Naive B cell (primary cell): ENCODE measurements at places on chromosomes 7 and 10.

DNA sequence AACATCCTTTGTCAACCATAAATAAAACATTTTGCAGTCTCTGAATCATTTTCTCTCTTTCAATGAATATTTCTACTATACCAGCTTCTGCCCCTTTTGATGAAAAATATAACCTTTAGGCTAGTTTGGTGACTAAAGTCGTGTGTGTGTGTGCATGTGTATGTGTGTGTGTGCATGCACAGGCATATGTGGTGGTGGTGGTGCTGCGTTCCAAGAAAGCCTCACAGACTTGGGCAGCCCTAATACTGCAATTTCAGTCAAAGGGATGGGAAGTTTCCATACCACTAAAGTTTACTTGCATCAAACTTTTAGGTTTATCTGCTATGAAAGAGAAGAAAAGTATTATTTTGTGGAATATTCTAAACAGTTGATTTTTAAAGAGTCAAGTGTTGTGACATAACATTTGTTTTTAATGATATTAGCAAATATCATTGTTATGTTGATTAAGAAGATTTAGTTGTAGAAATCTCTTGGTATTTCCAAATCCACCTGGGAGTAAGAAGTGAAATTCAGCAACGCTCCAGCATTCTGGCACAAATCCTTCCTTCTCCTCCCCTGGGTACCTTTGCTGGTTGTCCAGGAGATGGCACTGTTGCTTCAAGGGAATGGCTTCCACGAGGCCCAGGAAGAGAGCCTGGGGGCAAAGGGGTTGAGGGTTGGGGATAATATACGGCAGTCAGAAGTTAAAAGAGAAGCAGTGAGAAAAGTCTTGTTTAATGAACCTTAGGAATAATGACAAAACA is 41.5 kb downstream of the ASB4 start:
- peak; percentile 53 for DNase-seq
- no peaks in the 10 kb centered on the region for H3K36me3 ChIP-seq
- H3K4me1 ChIP-seq, result no peaks in the 10 kb centered on the region
- peaks cover 7% of the 10 kb centered on the region for H3K27me3 ChIP-seq
- H3K4me3 ChIP-seq, result no peak overlapping the region
- H3K27ac ChIP-seq, result no peak overlapping the region

DNA sequence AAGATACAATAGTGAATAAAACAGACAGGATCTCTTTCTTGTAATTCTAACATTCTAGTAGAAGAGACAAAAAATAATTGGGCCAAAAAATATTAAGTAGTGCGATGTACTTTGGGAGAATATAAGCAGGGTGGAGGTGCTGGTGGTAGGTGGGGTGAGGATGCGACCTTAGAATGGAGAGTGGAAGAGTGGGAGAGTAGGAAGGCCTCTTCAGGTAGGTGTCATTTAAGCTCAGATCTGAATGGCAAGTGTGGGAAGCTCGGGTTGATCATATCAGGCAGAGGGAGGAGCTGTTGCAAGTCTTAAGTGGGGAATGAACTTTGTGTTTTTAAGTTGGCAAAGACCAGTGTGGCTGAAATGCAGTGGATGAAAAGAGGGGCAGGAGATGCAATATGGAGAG is 3.8 kb upstream of the IFRD1 start:
- no peak overlapping the region for H3K27ac ChIP-seq
- H3K4me1 ChIP-seq, result peaks cover 13% of the 10 kb centered on the region
- no peak for DNase-seq
- H3K36me3 ChIP-seq, result no peaks in the 10 kb centered on the region
- no peaks in the 10 kb centered on the region for H3K27me3 ChIP-seq
- H3K4me3 ChIP-seq, result no peak overlapping the region

GRCh38 chr7:43721193-43721806 is 8.0 kb downstream of the COA1 start:
- H3K36me3 ChIP-seq, result peaks cover 4% of the 10 kb centered on the region
- peak; percentile 51 for DNase-seq
- no peaks in the 10 kb centered on the region for H3K27me3 ChIP-seq
- no peak overlapping the region for H3K4me3 ChIP-seq
- no peak overlapping the region for H3K27ac ChIP-seq
- peaks cover 30% of the 10 kb centered on the region for H3K4me1 ChIP-seq

- H3K27ac ChIP-seq, result no peak overlapping the region
- peaks cover 2% of the 10 kb centered on the region for H3K4me1 ChIP-seq
- DNase-seq, result no peak
- no peak overlapping the region for H3K4me3 ChIP-seq
Measured at GRCh38 chr7:139329119-139329518, 12.0 kb upstream of the FMC1 start.

- peaks cover 7% of the 10 kb centered on the region for H3K27me3 ChIP-seq
- H3K4me1 ChIP-seq, result peaks cover 21% of the 10 kb centered on the region
- H3K27ac ChIP-seq, result no peak overlapping the region
- H3K36me3 ChIP-seq, result no peaks in the 10 kb centered on the region
- no peak overlapping the region for H3K4me3 ChIP-seq
- DNase-seq, result no peak
Measured at GRCh38 chr7:91330866-91331265, 66.6 kb downstream of the FZD1 start.

GRCh38 chr7:155064186-155064585 is 5.9 kb upstream of the HTR5A start:
- no peaks in the 10 kb centered on the region for H3K4me1 ChIP-seq
- DNase-seq, result no peak

- no peak overlapping the region for H3K4me3 ChIP-seq
- H3K4me1 ChIP-seq, result peaks cover 20% of the 10 kb centered on the region
- H3K36me3 ChIP-seq, result no peaks in the 10 kb centered on the region
Measured at GRCh38 chr7:150317748-150318444, 5.3 kb upstream of the LRRC61 start.

GRCh38 chr7:150755473-150756099 is 18.4 kb downstream of the GIMAP5 start:
- H3K4me1 ChIP-seq, result peaks cover 13% of the 10 kb centered on the region
- no peak for DNase-seq
- H3K4me3 ChIP-seq, result no peak overlapping the region

- no peak for DNase-seq
- no peak overlapping the region for H3K4me3 ChIP-seq
- no peak overlapping the region for H3K27ac ChIP-seq
- H3K4me1 ChIP-seq, result no peaks in the 10 kb centered on the region
- H3K36me3 ChIP-seq, result peaks cover 5% of the 10 kb centered on the region
Measured at GRCh38 chr7:86733783-86734182, 90.1 kb downstream of the GRM3 start.

GRCh38 chr10:131891929-131892805 is 8.6 kb upstream of the PPP2R2D start:
- no peak overlapping the region for H3K27ac ChIP-seq
- no peak for DNase-seq
- peaks cover 6% of the 10 kb centered on the region for H3K27me3 ChIP-seq
- no peaks in the 10 kb centered on the region for H3K36me3 ChIP-seq
- H3K4me1 ChIP-seq, result no peaks in the 10 kb centered on the region
